ENCODE measurements at places on chromosomes 1 and 21.

DNA sequence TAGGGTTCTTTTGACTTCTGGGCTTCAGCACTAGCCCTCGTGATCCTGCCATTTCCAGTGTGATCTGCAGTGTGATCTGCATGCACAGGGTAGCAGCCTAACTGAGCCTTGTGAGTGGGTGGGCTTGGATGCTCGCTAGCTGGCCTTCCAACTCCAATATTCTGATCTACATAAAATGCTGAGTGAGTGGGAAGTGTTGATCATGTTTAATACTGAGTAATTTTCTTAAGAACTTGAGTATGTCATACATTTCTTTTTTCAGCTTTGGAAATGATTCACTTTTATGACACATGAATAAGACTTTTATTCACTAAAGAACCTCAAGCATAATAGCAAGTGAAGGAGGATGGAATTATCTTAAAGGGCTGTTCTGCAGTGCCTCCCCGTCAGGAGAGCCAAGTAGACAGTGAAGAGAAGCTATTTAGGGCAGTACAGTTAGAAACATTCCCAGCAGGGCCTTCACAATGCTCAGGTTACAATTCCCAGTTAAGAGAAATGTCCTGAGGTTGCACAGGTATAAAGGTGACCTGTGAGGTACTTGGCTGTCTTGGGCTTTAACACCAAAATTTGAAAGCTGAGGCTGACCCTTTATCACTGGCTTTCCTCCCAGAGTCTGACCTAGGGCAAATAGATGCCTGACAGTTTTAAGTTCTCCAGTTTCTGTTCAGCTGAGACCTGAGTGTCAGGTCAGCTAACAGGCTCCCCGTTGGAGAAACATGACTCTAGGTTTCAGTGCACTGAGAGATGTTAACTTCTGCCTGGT, 29.1 kb upstream of the LRRC8C start:
- DNase-seq: peak; percentile 51

DNA sequence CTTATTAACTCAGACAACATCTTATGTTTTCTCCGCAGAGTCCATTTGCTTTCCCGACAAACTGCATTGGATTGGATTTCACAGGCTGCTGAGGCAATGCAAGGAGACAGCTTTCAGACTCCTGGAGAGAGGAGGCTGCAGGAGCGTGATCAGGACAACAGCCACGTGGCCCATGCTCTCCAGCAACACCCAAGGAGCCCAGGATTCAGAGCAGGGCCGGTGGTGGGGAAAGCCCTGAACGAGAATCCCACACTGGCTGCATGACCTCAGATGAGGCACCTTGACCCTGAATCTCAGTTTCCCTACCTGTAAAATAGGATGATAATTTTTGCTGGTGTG, 78.3 kb upstream of the NFASC start:
- no peak for DNase-seq

- no peak for DNase-seq
Measured at GRCh38 chr1:68278221-68278620, 45.9 kb upstream of the WLS start.

GRCh38 chr1:78408810-78409209, 82.0 kb upstream of the PTGFR start:
- DNase-seq: no peak

GRCh38 chr1:233355841-233356704, 28.5 kb downstream of the MAP3K21 start:
- DNase-seq: no peak

DNA sequence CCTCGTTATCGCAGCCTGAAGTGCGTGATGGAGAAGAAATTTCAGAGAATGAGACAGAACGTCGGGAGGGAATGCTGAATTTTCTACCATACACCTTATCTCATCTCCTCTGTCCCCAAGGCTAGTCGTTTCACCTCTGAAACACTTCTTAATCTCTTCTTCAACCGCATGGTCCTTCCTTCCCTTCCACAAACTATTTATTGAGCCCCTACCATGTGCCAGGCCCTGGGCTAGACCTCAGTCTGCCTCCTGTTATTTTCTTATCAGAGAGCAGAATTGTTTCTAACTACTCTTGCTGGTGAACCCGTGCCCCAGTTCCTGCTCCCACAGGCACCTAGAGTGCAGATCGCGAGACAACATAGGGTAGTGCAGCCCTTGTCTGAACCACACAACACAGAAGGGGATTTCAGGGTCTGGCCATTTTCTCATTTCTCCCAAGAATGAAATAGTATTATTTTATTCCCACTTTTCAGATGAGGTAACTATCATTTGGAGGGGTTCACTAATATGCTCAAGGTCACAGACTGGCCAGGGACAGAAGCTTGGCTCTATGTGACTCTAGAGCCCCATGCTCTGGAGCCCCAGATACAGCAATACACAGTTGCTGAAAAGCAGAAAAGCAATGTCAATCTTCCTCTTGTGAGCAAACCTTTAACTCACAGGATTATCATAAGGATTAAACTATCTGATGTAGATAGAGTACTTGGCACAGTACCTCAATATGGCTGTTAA, 598 bp upstream of the ADIPOR1 start:
- DNase-seq: no peak

DNA sequence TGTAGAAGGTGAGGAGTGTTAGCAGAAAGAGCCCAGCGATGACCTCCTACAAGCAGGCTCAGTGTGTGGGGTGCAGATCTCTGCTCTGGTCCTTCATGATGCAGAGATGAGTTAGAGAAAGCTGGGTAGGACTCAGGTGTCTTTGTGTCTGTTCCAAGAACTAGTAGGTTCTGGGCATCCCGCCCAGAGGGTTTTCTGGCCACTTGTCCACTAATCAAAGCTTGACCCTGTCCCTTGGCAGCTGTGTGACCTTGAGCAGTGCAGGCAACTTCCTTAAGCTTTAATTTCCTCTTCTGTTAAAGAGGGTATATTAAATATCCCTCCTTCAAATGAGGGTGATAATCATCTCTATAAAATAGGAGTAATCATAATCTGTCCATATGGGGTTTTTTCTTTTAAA, 54.7 kb upstream of the WNT4 start:
- DNase-seq: no peak

DNA sequence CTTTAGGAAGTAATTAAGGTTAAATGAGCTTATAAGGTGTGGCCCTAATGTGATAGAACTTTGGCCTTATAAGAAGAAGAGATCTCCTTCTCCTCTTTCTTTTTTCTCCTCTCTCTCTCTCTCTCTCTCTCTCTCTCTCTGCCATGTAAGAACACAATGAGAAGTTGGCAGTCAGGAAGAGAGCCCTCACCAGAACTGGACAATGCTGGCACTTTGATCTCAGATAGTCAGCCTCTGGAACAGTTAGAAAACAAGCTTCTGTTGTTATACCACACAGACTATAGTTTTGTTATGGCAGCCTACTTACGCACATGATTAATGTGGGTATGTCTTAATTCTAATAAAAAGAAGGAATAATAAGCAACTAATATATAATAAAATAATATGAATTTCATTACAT, 444.2 kb upstream of the LRRC7 start:
- DNase-seq: no peak

Measured in stimulated activated CD4-positive, alpha-beta T cell treated with anti-CD3 and anti-CD28 coated beads, Interleukin-15, amount 100 ng/mL, for 48 hours (primary cell).